ENCODE measurements at places on chromosomes 1 and 21.

GRCh38 chr1:38586993-38587646 is 272.5 kb downstream of the RRAGC start:
- peak; percentile 55 for DNase-seq

- DNase-seq, result no peak
Observed at GRCh38 chr1:154178911-154179811, 12.7 kb downstream of the TPM3 start.

GRCh38 chr1:30966690-30967369 is 58.3 kb upstream of the SDC3 start:
- DNase-seq, result no peak

- no peak for DNase-seq
Observed at GRCh38 chr1:159214149-159214760, 9.6 kb downstream of the ACKR1 start.

- no peak for DNase-seq
Observed at GRCh38 chr1:207911856-207912760, 1.2 kb upstream of the CD34 start.

DNA sequence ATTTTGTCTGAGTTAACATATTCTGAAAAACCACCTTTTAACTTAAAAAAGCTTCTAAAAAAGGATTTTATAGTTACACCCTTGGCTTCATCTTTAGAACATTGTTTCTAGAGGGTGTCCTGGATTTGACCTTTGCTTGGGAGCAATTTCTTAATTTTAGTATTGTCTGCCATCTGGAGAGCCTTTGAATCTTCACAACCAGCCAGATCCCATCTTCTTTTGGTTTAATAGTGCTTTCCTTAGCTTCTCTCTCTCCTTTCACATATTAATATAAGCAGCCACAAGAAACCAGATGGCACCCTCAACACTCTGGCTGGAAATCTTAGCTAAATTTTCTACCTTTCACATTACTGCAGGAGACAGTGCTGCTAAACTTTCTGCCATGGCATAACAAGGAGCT is 76.5 kb upstream of the TSPAN2 start:
- no peak for DNase-seq

DNA sequence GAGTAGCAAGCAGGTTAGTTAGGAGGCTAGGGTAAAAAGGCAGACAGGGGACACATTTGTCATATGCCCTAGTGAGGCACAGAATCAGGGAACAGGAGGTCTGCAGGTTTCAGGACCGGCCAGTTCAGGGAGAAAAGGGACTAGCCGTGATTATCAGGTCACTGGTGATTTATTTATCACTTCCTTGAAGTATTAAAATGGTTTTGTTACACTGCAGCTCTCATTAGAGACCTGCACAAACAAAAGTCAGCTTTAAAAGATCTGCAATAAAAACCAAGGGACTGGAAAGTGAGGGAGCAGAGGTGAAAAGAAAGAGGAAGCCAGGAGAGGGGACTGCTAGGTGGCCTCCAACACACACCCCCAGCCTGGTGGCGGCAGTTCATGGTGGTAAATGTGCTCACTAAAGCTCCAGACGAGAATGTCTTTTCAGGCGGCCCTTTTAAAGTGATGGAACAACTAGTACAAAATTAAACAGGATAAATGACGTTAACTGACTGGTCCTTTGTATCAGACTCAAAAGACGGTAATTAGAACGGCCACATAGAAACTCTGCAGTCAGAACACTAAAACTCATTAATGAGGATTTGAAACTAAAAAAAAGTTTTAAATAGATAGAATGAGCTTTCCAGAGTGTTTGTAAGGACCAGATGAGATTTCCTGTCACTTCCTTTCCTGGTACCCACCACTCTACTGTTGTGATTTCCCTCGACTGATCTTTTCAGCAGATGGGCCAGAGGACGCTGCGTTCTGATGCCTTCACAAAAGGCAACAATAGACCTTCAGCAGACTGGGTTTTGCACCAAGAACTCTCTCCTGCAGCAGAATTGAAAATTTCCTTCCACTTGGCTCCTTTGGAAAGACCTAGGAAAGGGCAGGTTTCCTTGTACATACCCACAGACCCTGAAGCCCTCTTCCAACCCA is 136.8 kb downstream of the NTPCR start:
- no peak for DNase-seq

Measured in NT2/D1 (cell line).